ENCODE measurements at places on chromosomes 2 and 18.

- no peak for DNase-seq
Measured at GRCh38 chr2:69914950-69915945, at the start of gene MXD1. TSS of gene MXD1 (plus strand) at chr2:69915109. CDS start at chr2:69915331, 222 bp downstream.

DNA sequence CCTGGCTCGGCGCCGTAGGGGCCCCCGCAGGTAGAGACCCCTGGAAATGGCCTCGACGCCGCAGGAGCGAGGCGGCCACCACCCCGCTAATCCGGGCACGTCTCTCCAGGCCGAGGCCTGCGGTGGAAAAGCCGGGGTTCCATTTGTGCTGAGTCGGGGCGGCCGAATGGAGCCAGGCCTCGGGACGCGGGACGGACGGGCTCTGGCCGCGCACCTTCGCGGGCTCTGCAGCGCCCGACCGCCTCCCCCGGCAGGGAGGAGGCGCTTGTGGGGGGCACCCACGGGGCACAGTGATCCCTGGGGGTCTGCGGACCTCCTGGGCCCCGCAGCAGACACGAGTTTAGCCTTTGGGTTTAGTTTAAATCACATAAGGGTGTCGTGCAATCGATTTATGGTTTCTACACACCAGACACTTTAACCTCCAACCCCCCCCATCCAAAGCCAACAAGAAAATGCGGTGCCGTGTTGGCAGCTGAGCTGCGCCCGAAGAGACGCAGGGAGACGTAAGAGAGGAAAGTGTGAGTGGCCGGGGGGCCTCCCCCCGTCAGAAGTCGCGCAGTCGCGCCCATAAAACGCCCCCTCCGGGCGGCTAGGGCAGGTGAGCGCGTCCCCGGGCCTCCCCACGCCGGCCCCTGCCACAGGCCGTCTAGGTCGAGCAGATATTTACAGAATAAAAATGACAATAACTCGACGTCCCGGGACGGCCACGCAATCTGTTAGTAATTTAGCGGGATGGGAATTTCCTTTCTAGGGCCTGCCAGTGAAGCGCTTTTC, 1.0 kb upstream of the NFATC1 start:
- DNase-seq, result peak; percentile 55

- no peak for DNase-seq
Measured at GRCh38 chr2:236565212-236565611, 4.4 kb upstream of the ACKR3 start.

GRCh38 chr2:230362030-230362691, 35.2 kb downstream of the SP140L start:
- DNase-seq, result no peak

DNA sequence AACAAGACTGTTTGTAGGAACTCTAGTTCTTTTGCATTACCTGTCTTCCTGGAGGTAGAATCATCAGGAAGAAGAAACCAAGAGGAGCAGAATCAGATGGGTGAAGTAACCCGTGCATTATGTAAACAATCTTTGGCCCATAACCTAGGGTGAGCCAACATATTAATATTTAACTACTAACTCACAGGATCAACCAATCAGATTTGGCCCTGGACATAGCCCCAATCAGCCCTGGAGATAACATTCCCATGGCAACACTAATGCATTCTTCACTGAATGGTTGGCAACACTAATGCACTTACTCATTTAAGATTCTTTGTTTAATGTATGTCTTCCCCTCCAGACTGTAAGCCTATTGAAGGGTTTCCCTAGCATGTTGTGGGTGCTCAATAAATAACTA, 72.0 kb upstream of the CTAGE1 start:
- DNase-seq, result no peak

DNA sequence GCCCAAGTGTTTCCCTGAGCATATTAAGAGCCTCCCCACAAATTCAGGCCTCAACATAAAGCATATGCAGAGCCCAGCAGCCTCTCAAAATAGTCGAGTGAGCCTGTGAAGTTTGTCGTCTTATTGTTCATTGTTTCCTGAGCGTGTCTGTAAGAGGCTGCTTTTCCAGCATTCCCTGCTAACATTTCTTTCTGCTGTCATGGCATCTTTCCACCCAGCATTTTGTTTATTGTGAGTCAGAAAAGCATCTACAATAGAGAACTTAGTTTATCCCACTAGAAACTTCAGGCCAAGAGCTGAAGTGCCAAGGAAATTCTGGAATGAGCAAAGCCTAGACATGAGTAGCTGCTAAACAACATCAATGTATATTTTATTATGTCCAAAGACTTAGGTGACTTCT, 46.3 kb upstream of the STAM2 start:
- DNase-seq, result no peak

- no peak for DNase-seq
Measured at GRCh38 chr2:178280244-178280852, 86.0 kb downstream of the OSBPL6 start.

- DNase-seq, result no peak
Measured at GRCh38 chr2:229343661-229344060, 72.6 kb upstream of the PID1 start.

DNA sequence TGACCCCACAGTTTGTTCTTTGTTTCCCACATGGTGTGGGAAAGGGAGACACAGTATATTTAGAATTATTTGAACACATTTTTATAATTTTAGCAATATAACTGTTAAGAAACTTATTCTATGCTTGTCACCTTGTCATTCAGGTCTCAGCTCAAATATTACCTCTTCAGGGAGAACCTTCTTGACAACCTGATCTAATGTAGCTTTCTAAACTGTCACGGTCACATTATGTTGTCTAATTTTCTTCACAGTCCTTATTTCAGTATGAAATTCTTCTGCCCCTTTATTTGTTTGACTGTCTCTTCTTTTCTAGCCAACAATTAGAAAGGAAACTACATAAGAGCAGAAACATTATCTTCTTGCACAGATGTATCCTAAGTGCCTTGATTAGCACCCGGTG, 304.3 kb upstream of the PARD3B start:
- no peak for DNase-seq

DNA sequence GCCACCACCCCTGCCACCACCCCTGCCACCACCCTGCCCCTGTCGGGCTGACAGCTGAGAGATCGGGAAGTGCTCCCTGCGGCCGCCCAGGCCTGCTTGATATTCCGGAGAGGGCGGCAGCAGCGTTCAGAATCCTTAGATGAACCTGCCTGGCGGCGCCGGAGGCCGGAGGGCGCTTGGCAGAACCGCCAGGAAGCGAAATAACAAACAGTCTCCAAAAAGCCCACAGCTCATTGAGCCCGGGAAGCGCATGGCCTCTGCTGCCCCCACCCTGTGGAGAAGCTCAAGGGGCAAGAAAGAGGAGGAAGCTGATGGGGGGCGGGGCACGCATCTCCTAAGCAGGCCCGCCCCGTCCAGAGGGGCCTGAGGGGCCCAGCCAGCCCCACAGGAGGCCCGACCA, 92.2 kb upstream of the MBOAT2 start:
- no peak for DNase-seq
